ENCODE measurements at places on chromosomes 1 and 21. TPM values are rescaled to one million over a fixed set of nuclear protein-coding genes. Genes with fewer than 3 reads are reported as not detected.

ACOT11 gene
- 2.7 TPM for total RNA-seq

NPL gene
- total RNA-seq, result 3.2 TPM

TP73 gene
- total RNA-seq, result 0.78 TPM

SPRR1A gene
- 7.7 TPM for total RNA-seq

FCRL5 gene
- total RNA-seq, result not detected

CD5L gene
- not detected for total RNA-seq

ADGRL2 gene
- total RNA-seq, result 9.8 TPM

RIMKLA gene
- total RNA-seq, result not detected

DIRAS3 gene
- total RNA-seq, result 0.24 TPM

KIAA1614 gene
- 1.7 TPM for total RNA-seq

TPTE gene
- total RNA-seq, result not detected

ITLN2 gene
- total RNA-seq, result not detected

OR2M3 gene
- total RNA-seq, result not detected

CXADR gene
- 18.3 TPM for total RNA-seq

UMODL1 gene
- total RNA-seq, result not detected
